AG09319 (cell line): ENCODE measurements at places on chromosomes 16 and 17.

- DNase-seq = no peak
Observed at GRCh38 chr16:48481772-48482171, 96.6 kb upstream of the SIAH1 start.

DNA sequence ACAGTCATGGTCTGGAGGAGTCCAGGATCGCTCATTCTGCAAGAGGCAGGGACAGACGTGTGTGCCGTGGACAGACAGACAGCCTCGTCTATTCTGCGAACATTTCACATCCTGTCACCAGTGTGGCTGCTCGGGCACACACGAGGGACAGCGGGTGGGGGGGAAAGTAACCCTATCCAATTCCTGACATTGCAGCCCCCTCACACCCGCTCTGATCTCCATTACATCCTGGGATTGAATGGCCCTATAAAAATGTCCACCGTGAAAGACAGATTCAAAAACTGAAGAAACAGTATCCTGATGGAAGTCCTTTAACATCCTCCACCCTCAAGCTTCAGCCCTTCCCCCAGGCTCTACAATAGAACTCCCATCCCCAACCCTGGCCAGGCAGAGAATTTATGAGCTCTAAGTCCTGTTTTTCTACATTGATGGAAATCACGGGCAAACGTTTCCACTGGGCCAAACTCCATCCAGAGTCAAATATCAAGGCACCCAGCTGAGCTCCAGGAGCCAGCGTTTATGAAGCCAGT is 39.4 kb downstream of the HS3ST3A1 start:
- DNase-seq = no peak

- no peak for DNase-seq
Observed at GRCh38 chr16:1762879-1763520, 8.3 kb downstream of the NME3 start.

- no peak for DNase-seq
Observed at GRCh38 chr17:82926716-82927115, 86.9 kb upstream of the ZNF750 start.
